ENCODE measurements at places on chromosomes 13 and 19.

GRCh38 chr19:30204721-30205120, 167.5 kb upstream of the ZNF536 start:
- no peak for DNase-seq

DNA sequence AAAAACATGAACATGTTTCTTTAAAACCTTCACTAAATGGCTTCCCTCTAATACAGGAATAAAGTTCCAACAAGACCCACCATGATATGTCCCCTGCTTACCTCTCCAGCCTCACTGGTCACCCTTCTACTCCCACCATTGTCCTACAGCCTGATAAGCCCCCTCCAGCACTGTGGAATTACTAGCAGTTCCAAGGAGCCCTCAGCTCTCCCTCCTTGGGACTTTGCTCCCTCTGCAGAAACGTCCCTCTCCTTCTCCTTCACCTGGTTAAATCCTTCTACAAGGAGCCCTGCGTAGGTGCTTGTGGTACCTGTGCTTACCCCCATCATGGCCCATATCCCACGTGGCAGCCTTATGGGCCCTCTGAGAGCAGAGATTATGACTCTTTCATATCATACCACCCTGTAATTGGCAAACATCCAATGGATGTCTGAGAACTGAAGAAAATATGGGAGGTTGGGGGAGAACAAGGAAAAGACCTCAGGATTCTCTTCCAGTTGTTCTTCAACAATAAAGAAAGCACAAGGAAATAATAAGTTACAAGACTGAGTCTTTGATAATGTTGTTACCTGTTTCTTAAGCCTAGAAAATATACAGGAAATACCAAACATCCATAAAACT, 26.1 kb upstream of the DOCK9 start:
- no peak for DNase-seq

DNA sequence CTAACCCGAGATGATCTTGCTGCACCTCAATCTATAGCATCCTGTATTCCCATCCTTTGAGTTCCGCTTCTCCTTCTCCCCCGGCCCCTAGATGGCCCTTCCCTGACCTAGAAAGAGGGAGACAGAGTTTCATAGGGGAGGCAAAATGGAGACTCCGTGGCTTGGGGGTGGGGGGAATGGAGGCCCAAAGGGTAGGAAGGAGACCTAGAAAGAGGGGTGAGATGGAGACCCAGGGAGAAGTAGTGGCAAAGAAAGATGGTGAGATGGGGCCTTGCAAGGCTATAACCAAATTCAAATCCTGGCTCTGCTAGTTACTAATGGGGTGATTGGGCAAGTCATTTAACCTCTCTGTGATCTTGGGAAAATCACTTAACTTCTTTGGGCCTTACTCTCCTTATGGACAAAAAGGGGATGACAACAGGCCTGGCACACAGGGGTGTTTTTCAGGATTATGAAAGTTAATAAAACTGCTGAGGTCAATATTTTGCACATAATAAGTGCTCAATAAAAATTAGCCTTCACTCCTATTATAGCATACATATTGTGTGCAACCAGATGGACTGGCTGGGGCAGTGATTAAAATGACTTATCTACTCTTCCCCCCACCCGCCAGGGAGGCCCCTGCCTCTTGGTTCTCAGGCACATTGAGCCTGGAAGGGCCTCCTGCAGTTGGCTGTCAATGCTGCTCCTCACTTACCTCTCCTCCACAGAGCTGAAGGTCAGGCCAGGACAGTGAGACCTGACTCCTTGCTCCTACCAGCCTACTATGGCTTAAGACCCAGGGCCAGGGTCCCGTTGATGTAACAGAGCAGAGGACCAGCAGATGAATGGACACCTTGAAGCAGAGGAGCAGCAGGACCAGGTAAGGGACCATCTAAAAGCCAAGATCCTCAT, 633 bp downstream of the SPHK2 start:
- no peak for DNase-seq

DNA sequence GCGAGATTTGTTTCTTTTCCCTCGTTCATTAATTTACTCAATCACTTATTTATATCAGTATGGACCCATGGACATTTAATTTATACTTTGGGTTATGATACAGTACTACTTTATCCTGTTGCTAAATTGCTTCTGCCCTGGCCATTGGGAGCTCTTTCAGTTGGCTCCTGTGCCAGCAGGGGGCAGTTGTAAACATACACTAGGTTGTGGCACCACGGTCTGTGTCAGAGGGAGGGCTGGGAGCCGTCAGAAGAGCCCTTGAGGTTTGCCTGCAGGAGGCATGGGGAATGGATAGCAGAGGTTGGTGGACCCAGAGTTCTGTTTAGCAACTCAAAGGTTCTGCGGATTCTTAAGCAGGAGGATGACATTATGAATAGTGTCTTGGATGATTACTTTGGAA, 94.3 kb downstream of the ERCC5 start:
- DNase-seq, result no peak

- no peak for DNase-seq
Observed at GRCh38 chr19:11552666-11553372, 6.2 kb downstream of the ELOF1 start.

GRCh38 chr13:106496072-106496997, 39.1 kb downstream of the EFNB2 start:
- no peak for DNase-seq

GRCh38 chr19:22427547-22427946, 5.4 kb upstream of the ZNF98 start:
- DNase-seq, result no peak

- no peak for DNase-seq
Observed at GRCh38 chr13:43122791-43123190, 99.4 kb downstream of the DNAJC15 start.

- DNase-seq, result no peak
Observed at GRCh38 chr19:40178756-40179155, 12.5 kb upstream of the MAP3K10 start.

DNA sequence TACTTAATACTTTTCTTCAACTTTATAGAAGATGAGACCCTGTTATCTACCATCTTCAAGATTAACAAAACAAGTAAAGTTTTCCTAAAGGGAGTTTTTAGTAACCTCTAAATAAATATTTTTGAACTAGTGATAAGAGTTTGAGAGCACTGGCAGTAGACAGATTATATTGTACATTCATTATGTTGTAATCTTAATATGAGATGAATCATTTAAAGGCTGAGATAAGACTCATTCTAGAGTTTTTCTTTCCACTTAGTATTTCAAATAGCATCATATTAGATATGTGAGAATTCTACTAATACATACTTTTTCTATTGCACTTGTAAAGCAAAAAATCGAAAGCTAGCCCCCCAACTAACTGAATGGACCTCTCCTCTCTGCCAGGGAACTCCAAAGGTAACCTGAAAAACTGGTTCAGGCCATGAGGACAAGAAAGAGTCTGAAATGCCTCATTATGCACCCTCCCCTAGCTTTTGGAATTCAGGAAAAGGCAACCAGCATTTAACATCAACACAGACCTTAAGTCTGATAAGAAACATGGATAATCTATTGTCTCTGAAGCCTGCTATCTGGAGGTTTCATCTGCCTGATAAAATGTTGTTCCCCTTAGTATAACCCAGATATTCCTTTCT, 875.4 kb upstream of the SLC10A2 start:
- no peak for DNase-seq

DNA sequence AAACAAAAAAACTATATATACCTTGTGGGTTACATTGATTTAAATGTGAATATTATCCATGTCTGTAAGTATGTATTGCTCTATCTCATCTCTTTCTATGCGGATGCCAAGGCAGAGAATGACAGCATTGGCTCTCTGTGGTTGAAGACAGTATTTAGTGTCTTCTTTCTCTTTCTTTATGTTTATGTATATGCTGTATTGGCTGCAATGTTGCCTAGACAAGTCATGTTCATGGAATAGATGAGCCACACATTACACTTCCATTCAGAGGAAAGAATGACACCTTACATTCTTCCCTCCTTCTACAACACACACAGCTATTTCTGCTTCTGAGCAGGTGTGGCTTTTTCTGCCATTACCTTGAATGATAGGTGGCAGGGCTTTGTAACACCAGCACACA, 639.4 kb upstream of the MIR17HG start:
- DNase-seq, result no peak

GRCh38 chr13:113846636-113847318, 17.1 kb downstream of the GAS6 start:
- peak; percentile 46 for DNase-seq

DNA sequence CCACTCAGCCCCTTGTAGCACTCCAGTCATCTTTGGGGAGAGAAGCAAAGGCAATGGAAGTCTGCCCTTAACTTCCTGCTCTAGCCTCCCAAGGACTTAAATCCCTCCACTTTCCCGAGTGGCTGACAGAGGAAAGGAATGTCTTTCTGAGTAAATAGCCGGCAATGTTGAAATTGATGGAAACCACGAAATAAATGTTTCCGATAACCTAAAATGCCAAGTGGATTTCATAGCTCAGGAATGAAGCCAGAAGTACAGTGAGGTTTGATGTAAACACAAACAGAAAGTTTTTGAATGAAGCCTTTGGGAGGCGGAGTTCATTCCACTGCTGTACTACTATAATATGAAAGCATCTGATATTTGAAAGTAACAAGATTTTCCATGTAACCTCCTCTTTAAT, 14.0 kb upstream of the TBC1D4 start:
- DNase-seq, result no peak

- no peak for DNase-seq
Observed at GRCh38 chr13:51870616-51871015, 8.8 kb downstream of the CCDC70 start.

DNA sequence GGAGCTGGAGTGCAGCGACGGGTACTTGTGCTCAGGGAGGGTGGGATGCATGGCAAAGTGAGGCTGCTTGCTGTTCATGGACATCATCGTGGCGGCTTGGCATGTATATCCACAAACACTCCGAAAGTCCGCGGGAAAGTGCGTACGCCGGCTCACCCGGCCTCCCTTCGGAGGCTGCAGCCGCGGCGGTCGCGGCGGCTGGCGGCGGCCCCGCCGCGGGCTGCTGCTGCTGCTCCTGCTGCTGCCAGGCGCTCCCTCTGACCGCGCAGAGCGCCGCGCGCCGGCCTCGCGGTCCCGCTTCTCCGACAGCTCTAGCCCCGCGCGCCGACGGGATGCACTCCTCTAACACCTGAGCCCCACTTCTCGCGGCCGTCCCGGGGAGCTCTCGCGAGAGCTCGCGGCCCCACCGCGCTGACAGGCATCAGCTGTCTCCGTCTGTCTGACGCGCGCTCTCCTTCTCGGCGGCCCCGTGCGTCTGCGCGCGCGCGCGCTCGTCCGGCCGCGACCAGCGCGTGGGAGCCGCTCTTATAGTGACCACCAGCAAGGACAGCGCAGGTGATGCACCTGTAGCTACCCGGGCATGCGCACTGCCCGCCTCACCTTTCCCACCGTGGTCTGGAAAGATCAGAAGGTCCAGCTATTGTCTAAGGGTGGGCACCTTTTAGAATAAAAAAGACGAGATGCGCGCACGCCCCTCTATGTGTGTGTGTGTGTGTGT, at the start of gene POU4F1:
TSS of gene POU4F1 (minus strand) at position 313 of the 718 bp plus-strand sequence. CDS start at position 87, 226 bp downstream.
- peak; percentile 85 for DNase-seq

GRCh38 chr13:40207001-40207478, 459.4 kb downstream of the FOXO1 start:
- no peak for DNase-seq

DNA sequence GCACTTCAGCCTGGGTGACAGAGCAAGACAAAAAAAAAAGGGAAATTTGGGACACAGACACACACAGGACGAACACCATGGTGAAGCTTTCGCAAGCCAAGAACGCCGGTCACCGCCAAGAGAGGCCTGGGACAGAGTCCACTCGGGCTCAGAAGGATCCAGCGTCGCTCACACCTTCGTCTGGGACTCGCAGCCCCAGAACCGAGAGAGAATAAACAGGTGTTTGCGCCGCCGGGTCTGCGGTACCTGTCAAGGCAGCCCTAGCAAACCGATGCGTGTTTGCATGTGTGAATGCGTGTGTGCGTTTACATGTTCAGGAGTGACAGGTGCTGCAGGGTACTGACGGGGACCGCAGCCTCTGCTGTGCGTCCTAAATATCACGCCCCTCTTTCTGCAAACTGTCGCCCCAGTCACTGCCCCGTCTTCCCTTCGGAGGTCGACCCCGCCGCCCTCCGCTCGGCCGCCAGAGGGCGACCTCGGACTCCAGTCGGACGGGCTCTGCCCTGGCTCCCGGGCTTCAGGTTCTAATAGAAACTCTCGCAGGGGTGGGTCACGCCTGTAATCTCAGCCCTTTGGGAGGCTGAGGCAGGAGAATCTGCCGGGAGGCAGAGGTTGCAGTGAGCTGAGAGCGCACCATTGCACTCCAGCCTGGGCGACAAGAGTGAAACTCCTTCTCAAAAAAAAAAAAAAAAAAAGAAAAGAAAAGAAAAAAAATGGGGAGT, 11.8 kb upstream of the CSNK1G2 start:
- peak; percentile 94 for DNase-seq

- no peak for DNase-seq
Observed at GRCh38 chr13:31377946-31378345, 178.2 kb downstream of the B3GLCT start.

DNA sequence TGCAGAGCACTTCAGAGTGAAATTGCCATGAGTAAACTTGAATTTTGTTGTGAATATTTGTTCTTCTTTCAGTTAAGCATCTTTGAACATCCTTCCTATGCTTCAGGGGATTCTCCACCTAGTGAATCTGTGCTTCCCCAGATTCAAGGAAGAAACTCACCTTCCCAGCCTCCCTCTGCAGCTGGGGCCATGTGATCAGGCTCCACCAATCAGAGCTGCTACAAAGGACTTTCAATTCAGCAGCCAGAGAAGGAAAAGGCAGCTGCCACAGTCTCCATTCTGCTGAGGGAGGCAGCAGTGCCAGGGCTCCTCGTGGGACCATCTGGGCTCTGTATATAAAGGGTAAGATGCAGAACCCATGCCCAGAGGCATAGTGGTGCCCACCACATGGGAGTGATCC, 89.7 kb upstream of the SIAH3 start:
- DNase-seq, result no peak

GRCh38 chr13:103625194-103625593, 559.0 kb upstream of the SLC10A2 start:
- DNase-seq, result no peak

DNA sequence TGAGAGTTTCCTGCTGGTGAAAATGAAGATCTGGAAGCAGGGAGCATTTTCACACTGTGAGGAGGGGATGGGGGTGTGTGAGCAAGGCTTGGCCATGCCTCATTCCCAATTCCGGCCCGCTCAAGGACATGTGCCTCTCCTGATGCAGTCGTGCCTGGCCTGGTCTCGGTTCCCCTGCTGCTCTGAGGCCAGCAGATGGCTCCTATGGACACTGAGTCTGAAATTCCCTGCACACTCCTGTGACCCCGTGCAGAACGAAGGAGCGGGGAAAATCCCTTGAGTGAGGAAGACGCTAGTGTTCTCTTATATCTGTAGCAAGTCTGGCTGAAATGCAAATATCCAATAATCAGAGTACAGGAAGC, 363 bp upstream of the ZNF763 start:
- DNase-seq, result no peak

- DNase-seq, result no peak
Observed at GRCh38 chr13:73428706-73429105, 369.9 kb downstream of the KLF5 start.

GRCh38 chr13:76837801-76838200, 48.4 kb downstream of the KCTD12 start:
- DNase-seq, result no peak

All from activated CD8-positive, alpha-beta memory T cell treated with anti-CD3 and anti-CD28 coated beads, Interleukin-2, amount 50 U/mL, for 48 hours (primary cell).